ENCODE measurements at places on chromosomes 11 and 22.

GRCh38 chr22:21069375-21069774 is 23.6 kb downstream of the LRRC74B start:
- DNase-seq, result no peak

DNA sequence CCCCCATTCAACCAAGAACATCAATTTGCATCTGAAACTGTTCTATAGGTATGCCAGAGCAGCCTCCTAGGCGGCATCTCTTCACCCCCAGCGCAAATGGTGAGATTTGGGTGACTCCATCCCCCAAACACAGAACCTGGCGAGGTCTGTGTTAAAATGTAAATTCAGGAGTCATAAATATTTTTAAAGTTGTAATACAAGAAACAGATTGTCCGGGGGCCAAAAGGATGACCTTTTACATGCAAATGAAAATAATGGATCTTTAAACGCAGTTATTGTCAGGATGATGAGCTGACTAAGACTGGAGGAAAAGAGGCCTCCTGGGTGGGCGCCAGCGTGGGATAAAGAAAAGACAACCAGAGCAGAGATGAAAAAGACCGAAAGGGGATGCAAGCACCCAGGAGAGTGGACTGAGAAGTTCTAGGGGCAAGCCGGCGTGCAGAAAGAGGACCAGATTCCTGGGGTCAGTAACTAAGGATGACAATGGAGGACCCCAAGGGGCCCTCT is 16.0 kb upstream of the ADA2 start:
- no peak for DNase-seq

DNA sequence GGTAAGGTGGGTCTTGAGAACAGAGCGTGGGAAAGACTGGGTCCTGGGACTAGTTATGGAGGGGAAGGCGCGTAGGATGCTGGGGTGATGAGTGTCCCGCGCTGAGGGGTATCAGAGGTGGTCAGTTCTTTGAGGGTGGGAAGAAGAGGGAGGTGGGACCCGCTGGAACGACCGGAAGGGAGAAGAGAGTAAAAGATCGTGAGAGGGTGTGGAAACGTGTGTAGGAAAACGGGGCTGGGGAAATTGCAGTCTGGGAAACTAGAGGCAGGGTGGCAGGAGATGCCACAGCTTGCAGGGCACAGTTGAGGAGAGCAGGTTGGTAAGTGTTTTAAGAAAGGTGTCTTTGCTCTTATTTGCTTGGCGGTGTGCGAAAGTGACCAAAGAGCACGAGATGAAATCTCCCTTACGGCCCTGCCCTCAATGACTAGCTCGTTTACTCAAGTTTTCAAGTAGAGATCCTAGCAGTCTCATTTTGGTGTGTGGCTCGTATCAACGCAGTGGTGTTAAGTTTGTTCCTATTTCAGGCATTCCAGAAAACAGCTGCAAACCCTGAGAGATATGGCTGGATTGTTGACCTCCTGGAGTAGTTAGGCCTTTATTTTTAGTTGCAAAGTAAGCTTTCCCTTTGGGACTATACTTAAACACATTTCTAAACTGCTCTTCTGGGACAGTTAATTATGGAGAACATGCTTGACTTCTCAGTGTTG is 615 bp downstream of the STT3A start:
- no peak for DNase-seq

DNA sequence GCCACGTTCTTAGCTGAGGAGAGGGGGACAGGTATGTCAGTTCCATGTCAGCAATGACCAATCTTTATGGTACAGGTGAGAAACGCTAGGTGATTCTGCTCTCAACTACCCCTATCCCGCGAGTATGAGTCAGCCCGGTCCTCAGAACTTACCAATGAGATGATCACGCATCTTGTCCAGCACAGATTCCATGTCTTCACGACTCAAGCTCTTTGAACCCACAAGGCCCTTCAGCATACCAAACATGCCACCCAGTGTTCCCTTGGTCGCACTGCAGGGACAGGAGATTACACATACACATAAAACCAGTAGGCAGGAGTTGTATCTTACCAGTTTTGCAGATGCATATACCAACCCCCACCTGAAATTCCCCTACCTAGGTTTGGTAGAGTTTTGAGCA is 2.9 kb downstream of the SRPRA start:
- no peak for DNase-seq

DNA sequence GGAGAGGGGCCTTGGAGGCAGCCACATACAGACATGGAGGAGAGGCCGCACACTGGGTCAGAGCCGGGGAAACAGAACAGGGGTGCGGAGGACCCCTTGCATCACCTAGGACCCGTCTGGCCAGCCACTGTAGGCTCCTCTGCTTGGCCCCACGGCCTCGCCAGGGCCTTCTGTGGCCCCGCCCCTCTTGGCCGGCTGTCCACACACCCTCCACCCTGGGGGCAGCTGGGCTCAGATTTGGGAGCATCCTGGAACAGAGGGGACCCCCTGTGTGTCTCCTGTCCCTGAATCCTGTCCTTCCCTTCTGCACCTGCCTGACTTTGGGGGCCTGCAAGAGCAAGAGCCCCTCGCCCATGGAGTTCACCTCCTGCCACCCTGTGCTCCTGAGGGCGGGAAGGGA is 7.9 kb upstream of the TH start:
- no peak for DNase-seq

DNA sequence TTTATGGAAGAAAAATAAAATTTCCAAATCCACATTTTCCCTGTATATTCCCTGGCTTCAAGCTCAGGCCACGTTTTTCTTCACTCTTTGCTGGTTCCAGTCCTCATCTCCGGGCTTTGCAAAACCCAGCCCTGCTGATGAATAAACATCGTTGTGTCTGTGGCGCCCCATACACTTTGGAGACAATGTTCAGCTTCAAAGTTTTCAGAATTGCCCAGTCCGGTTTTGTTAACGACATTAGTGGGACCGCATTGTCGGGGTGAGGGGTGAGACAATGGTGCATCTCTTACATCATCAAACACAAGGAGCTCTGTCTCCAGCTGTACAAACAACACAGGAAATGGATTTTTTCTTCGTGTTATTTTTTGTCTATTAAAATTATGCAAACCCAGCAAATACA is 53.4 kb upstream of the HTATIP2 start:
- no peak for DNase-seq

DNA sequence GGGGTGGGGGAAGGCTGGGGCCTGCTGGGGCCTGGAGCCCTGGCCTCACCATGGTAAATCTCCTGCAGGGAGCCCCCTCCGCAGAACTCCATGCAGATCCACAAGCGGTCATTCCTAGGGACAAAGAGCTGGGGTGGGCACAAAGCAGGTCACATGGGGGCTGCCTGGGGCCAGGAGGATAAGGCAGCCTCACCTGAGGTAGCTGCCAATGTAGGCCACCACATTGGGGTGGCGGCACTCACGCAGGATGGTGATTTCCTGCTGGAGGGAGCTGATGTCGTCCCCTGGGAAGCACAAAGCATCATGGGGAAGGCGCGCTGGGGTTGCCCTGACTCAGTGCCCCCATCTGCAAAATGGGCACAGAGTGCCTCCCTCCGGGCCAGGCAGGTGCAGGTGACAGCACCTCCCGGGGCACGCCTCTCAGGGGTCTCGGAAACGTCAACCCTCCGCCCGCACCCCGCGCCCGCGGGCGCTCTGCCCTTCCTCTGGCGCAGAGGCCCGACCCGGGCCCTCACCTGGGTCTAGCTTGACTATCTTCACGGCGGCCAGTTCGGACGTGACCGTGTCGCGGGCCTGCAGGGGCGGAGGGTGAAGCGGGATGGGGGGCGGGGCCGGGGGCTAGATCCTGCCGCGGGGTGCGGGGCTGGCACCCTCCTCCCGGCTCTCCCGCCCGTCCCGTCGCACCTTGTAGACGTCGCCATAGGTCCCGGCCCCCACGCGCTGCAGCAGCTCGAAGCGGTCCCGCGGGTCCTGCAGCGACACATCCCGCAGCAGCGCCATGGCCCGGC is 450 bp downstream of the MAP4K2 start:
- no peak for DNase-seq

- DNase-seq, result no peak
Observed at GRCh38 chr11:87031433-87032170, 6.1 kb upstream of the TMEM135 start.

DNA sequence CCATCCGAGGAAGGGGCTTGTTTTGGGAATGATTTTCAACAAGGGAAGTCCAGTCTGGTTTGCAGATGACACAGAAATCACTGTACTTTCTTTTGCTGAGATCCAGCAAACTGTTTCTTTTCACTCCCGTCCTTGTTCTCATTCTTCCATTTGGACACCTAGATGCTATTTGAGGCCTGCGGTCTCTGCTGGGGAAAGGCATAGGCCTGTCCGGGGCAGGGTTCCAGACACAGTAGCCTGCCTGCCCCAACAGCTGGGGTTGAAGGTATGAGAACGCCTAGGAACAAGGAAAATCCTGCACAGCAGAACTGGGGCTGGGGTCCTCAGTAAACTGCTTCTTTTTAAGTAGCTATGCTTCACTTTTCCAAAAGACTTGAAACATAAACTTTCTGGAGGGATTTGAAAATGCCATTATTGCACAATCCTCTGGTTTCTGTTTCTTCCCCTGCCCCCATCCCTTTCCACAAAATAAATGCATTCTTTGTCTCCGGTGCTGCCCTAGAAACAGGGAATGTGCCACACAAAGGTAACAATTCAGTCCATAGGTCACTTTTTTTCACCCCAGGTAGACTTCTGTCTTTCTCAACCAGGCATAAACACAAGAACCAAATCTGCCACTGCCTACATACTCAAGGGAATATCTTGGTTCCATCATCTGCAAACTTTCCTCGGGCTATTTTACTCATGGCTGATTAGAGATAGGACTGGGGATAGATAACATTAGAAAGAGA is 174.8 kb upstream of the MTMR2 start:
- DNase-seq, result no peak

DNA sequence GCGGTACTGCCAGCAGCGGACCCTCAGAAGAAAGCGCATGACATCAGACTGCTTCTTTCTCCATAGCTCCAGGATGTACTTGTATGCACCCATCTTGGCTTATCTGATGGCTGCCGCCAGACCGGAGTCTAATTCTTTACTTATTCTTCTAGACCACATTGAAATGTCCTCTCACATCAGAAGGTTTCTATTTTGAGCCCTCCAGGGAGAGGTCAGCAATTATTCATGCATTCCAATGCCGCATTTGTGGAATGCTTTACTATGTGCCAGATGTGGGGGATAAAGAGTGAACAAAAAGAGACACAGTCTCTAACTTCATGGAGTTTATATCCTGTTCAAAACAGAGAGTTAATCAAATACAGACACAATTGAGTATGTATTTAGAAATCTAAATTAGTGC is 230.1 kb downstream of the MIAT start:
- peak; percentile 54 for DNase-seq

GRCh38 chr22:31647066-31647465 is 14.9 kb downstream of the PISD start:
- DNase-seq, result no peak

DNA sequence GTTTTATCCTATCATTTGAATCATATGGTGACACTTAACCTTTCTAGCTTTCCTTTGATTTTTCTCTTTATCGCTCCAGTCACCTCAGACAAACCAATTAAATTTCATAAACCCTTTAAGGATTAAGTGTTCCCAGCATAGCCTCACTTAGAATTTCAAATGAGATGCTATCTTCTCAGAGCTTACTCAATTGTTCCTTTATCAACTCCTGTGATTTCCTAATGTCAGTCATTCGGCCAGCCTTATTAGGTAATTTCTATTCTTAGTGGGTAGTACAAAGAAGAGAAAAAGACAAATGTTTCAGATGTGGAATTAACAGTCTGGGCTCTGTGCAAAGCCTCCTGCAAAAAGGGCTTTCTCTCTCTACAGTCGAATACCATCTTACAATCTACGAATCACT is 77.1 kb upstream of the CCDC90B start:
- no peak for DNase-seq

- DNase-seq, result no peak
Observed at GRCh38 chr11:2415601-2416380, 15.2 kb downstream of the TSSC4 start.

GRCh38 chr11:35127619-35128018 is 11.4 kb upstream of the CD44 start:
- no peak for DNase-seq

DNA sequence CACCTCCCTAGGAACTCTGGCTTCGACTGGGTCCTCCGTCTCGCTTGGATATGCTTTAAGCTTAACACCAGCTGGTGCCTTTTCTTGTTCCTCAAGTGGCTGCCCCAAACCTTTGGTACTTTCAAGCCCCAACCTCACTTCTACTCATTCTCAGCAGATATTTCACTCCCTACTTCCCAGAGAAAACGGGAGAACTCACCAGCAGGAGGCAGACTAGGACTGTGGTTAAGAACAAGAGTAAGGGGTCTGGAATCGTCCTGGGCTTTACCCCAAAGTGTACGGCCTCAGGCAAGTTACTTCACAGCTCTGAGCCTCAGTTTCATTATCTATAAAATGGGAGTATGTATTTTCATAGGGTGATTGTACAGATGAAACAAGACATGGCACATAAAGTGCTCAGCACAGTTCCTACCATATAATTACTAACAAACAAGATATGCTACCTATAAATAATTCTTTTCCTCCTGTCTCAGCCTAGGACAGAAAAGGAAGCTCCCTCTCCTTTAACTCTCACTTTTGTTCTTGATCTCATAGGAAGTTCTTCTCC is 37.8 kb downstream of the PAMR1 start:
- no peak for DNase-seq

- DNase-seq, result no peak
Observed at GRCh38 chr11:117750916-117751662, 45.9 kb downstream of the DSCAML1 start.

DNA sequence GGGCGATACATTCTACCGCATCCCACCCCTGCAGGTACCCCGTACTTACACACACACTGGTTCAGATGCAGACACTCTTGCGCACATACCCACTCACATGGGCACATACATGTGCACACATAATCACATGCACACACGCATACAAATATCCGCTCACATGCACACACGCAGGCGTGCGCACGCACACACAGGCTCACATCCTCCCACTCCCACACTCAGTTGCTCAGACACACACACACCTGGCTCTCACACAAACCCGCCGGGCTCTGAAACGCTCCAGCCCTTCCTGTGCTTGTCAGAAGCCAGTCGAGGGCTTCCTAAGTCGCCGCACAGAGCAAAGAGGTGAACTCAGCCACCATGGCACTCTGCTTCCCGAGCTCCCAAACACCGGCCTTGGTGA is 164.5 kb downstream of the CRYBB2 start:
- DNase-seq, result no peak

GRCh38 chr11:95108159-95108611 is 18.5 kb downstream of the ENDOD1 start:
- DNase-seq, result no peak

DNA sequence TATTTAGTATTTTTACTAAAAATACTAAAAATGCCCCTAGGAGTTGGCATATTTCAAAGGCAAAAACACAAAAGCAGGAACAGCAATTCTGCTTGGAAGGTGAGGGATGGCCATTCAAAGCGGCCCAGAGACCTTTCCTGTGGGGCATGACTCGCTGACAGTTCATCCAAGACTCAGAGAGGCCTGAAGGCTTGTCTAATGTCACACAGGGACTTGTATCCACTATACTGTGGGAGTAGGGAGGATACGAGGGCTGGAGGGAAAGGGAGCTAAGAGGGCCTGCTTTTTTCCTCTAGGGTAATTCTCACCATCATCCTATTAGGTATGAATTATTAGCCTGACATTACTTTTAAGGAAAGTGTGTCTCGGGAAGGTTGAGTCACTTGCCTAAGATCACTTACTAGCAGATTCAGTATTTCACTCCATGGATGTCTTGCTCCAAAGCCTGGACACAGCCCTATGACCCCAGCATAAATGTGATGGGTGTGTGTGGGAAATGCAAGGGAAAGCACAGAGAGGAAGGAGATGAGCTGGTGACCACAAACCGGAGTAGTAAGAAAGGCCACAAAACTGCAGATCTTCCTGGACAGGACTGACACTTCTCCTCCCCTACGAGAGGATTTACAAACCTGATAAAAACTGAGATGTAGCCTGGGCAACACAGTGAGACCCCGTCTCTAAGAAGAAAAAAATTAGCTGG is 16.7 kb upstream of the UCP3 start:
- no peak for DNase-seq

GRCh38 chr11:1008001-1008802 is 28.3 kb downstream of the MUC6 start:
- no peak for DNase-seq
